ENCODE measurements at places on chromosomes 16 and 17. TPM values are rescaled to one million over a fixed set of nuclear protein-coding genes. Genes with fewer than 3 reads are reported as not detected.

EFTUD2 gene
- total RNA-seq: 276 TPM

TP53TG3 gene
- total RNA-seq: not detected

RPL27 gene
- total RNA-seq: 476 TPM

KCNH6 gene
- total RNA-seq: 0.05 TPM

ZG16B gene
- 0.25 TPM for total RNA-seq

ZSCAN10 gene
- not detected for total RNA-seq

EME1 gene
- total RNA-seq: 0.55 TPM

ETV4 gene
- 1.9 TPM for total RNA-seq

ABCC6 gene
- total RNA-seq: 2.9 TPM

EFNB3 gene
- 2.9 TPM for total RNA-seq

DHX58 gene
- total RNA-seq: 9.3 TPM

TNK1 gene
- total RNA-seq: 3.6 TPM

CDH11 gene
- 3.1 TPM for total RNA-seq

C16orf96 gene
- 0.10 TPM for total RNA-seq

PRR29 gene
- 0.17 TPM for total RNA-seq

COL1A1 gene
- 65.6 TPM for total RNA-seq

TPPP3 gene
- total RNA-seq: 0.10 TPM

SLC6A2 gene
- not detected for total RNA-seq

RPRML gene
- total RNA-seq: not detected

XYLT1 gene
- total RNA-seq: under 0.01 TPM

CREBBP gene
- total RNA-seq: 8.3 TPM

OR4D2 gene
- not detected for total RNA-seq

CRYM gene
- total RNA-seq: 5.0 TPM

KREMEN2 gene
- 0.50 TPM for total RNA-seq

DLG4 gene
- total RNA-seq: 2.1 TPM

KLHL10 gene
- 0.15 TPM for total RNA-seq

GAS2L2 gene
- total RNA-seq: not detected

COG1 gene
- 25.2 TPM for total RNA-seq

MAP2K4 gene
- 46.7 TPM for total RNA-seq

SHISA6 gene
- total RNA-seq: not detected

ZNF469 gene
- total RNA-seq: 0.35 TPM

SEPTIN12 gene
- total RNA-seq: not detected

OTOA gene
- total RNA-seq: 0.10 TPM

EFCAB5 gene
- 4.7 TPM for total RNA-seq

NUPR1 gene
- 1.4 TPM for total RNA-seq

KRTAP2-2 gene
- 0.15 TPM for total RNA-seq

PRKAR1A gene
- 322 TPM for total RNA-seq

ADAD2 gene
- total RNA-seq: 0.35 TPM

FAM20A gene
- 12.9 TPM for total RNA-seq

Data from renal cortical epithelial cell (primary cell).